ENCODE measurements at places on chromosomes 1 and 21. TPM values are rescaled to one million over a fixed set of nuclear protein-coding genes. Genes with fewer than 3 reads are reported as not detected.

- no peak for DNase-seq
These were observed 144.0 kb downstream of the ROR1 start for GRCh38 chr1:63917571-63918417.

DNA sequence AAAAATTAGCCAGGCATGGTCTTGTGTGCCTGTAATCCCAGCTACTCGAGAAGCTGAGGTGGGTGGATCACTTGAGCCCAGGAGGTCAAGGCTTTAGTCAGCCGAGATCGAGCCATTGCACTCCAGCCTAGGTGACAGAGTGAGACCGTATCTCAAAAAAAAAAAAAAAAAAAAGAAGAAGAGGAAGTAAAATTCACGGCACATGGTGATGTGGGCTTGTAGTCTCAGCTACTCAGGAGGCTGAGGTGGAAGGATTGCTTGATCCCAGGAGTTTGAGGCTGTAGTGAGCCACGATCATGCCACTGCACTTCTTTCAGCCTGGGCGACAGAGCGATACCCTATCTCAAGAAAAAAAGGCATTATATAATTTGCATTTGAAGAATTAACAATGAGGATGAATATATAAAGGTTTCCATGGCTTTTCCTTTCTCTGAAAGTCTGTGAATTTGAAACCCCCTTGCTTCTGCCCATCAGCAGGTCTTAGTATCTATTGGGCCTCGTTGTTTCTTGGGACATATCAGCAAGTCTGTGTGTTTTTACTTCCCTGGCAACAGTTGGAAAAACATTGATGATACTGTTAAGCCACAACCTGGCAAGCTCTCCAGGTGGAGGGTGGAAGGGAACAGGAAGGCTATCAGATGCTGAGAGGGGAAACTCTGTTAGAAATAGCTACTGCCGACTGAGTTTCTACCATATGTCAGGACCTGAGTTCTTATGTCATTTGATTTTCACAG, 4.6 kb upstream of the PLA2G2D start:
- DNase-seq = no peak

DNA sequence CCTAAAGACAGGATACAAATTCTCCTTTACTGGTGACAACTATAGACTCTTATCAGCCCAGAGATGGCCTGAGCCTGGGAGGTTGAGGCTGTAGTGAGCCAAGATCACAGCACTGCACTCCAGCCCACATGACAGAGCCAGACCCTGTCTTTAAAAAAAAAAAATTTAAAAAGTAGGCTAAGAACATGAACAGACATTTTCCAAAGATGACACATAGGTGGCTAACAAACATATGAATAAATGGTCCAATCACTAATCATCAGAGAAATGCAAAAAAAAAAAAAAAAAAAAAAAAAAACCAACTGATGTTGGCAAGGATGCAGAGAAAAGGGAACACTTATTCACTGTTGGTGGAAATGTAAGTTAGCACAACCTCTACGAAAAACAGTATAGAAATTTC, 65.0 kb downstream of the TOR3A start:
- no peak for DNase-seq

- DNase-seq = no peak
These were observed 255.1 kb downstream of the FGGY start for GRCh38 chr1:59552007-59552406.

DNA sequence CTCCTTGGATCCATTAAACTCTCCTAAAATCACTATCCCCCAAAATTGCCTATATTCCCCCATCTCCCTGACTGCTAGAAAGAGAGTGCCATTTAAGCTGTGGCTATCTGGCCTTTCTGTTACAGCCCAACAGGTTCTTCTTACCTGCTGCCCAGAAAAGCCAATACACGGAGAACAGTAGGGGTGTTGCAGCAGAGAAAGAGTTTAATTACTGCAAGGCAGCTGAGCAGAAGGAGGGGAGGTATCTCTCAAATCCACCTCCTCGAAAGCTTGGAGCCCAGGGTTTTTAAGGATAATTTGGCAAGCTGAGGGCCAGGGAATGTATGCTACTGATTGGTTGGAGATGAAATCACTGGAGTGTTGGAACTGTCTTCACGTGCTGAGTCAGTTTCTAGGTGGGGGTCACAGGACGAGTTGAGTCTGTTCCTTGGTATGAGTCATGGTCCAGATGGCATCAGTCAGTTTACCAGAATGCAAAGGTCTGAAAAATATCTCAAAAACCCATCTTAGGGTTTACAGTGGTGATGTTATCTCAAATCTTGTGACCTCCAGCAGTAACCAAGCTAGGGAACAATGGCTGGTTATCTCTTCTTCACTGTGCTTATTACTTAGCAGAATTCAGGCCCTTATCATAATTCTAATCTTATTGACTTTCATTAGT, 89.8 kb downstream of the SMYD3 start:
- DNase-seq = peak; percentile 16

- DNase-seq = no peak
These were observed 5.6 kb downstream of the PLEKHN1 start for GRCh38 chr1:971751-972506.

DNA sequence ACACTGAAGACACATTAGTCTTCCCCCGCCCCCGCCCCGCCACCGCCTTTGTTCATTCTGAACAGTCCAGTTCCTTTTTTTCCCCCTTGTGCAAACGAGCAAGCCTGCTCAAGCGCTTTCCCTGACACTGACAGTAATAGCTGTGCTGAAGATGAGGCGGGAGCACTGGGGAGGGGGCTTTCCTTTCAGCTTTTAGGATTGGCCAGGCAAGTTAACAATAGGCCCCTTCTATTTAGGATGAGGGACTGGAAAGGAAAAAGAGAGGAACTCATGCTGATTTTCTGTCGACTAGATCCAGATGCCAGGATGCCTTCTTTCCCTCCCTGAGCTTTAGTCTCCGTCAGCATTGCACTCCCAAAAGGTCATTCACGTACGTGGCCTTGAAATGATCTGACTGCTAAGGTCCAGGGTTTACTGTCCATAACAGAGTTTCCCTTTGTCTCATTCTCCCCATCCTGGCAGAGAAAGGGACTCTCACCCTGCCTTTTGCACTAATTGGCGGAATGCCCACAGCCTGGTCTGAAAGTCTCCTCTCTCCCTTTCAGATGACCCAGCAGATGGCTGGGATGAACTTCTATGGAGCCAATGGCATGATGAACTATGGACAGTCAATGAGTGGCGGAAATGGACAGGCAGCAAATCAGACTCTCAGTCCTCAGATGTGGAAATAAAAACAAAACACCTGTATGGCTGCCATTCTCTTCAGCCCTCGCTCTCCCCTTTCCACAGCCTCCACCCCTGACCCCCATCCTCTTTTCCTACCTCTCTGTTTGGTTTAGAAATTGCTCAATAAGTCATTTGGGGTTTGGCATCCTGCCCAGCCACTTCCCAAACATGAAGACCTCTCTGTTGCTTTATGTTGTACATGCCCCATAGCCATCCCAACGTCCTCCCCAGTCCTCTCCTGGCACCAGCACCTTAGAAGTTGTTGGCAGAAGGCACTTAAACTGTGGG, 28.6 kb upstream of the ZFP69B start:
- DNase-seq = no peak

DNA sequence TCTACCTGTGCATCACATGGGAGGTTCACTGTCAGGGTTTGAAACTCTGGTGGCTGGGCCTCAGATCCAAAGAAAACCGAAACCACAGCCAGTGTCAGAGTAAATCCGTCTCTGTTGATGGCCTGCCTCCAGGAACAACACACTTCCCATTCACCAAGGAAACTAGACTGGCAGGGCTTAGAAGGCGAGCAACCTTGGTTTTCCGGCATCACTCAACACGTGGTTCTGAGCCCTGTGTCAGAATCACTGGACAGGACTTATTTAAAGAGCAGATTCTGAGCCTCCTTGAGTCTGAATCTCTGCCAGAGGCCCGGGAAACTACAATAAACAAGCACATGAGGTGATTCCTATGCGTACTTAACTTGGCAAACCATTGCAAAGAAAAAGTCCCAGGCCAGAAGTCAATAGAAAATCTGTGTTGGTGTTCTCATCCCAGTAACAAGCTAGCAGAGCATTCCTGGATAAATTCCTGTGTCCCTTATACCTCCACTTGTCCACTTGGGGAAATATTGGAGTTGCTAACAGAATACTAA, 70.0 kb downstream of the KCTD3 start:
- DNase-seq = no peak

UTS2 gene
- not detected for total RNA-seq

SLC35F3 gene
- total RNA-seq = 1.1 TPM

TMEM69 gene
- total RNA-seq = 48.0 TPM

MYOG gene
- not detected for total RNA-seq
